ENCODE measurements at places on chromosomes 7 and 10. TPM values are rescaled to one million over a fixed set of nuclear protein-coding genes. Genes with fewer than 3 reads are reported as not detected.

DNA sequence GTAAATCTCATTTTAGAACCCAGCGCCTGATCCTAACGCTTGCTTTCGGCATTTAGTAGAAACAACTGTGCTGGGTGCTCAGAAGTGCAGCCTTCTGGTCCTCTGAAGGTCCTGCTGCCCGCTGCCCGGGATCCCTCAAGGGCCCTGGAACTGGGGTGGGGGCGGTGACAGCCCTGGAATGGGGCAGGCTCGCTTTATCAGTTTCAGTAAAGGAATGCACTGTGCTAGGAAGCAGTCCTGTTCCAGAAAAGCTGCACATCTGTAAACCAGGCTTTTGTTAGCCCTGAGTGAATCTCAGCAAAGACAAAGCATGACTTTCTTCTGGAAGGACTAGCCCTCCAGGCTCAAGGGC is 254.6 kb downstream of the TNS3 start:
- DNase-seq, result no peak

DNA sequence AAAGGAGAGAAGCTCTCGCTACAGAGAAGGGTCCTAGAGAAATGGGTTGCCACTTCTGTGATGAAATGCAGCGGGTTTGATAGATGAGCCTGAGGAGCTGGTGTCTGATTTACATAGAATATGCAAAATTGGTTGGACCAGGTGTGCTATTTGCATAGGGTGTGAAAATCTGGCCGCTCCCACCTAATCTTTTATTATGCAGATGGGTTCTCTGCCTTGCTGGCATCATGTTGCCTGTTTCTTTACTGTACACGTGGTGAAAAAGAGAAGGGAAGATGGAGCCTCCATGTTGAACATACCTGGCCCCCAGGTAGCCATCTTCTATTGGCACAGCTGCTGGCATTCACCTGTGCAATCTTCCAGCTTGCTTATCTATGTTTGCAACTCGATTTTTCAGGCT is 212.2 kb downstream of the ANKRD7 start:
- DNase-seq, result no peak

- DNase-seq, result no peak
Observed at GRCh38 chr7:93515144-93515543, 59.4 kb downstream of the CALCR start.

DNA sequence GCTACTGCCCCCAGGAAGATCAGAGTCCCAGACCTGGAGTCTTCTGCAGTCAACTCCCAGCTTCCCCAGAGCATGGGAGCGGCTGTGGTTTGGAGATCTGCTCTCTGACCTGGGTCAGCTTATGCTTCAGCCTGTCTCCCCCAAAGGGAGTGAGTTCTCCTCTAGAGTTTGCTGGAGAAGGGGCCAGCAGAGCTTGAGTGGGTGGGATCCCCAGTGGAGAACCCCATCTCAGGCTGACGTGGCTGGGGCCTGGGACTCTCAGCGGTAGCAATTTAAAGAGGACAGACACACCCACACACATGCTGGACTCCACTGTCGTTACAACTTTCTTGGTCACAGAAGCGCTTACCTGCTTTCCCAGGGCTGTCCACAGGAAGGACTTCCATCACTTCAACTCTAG is 6.3 kb downstream of the UNC5B start:
- no peak for DNase-seq

GRCh38 chr7:104357166-104357565 is 28.8 kb downstream of the LHFPL3 start:
- no peak for DNase-seq

The TMEM130 gene
- total RNA-seq, result 1.3 TPM

The R3HCC1L gene
- 12.2 TPM for total RNA-seq

The HABP2 gene
- total RNA-seq, result 0.66 TPM

DNA sequence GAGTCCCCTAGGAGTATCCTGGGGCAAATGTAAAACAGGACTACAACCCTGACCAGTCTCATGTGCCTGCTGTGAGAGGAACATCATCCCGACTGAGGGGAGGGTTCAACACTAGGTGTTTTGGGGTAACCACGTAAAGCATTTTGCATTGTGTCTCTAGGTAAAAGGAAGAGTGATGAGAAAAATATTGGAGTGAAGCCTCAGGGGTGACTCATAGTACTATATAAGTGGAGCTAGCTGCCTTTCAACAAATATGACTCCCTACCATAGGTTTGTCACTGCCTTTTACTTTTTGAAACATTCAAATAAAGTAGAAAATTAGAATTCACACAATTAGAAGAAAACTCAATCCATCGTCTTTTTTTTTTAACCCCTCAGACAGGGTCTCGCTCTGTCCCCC is 2.6 kb upstream of the CAMK2G start:
- DNase-seq, result no peak

All from breast epithelium (tissue), 4 donors.